ENCODE measurements at places on chromosomes 5 and 9.
A peak's percentile ranks its signal among the peaks of the same experiment; 100 is the strongest.

GRCh38 chr9:137454597-137455358, 4.4 kb downstream of the NSMF start:
- DNase-seq = no peak

GRCh38 chr9:14909961-14910805, at the start of gene FREM1:
TSS of gene FREM1 (minus strand) at chr9:14910428. CDS start at chr9:14868977, 41,451 bp downstream.
- DNase-seq = no peak

DNA sequence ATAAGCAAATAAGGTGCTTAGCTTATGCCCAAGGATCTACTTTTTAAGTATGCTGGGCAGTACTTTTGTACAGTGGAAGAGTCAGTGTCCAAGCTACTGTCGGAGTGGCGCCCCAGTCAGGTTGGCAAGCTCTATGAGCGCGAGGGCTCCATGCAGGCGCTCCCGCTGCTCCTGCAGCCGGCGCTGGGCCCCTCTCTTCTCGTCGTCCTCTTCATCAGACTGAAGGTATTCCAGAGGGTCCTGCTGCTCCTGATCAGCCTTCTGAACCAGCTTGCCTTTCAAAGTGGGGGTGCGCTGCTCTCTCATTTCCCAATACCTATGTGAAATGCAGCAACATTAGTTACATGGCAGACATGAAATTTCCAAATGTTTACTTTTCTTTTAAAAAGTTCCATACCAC, 4.6 kb upstream of the SLC35D2 start:
- DNase-seq = no peak

DNA sequence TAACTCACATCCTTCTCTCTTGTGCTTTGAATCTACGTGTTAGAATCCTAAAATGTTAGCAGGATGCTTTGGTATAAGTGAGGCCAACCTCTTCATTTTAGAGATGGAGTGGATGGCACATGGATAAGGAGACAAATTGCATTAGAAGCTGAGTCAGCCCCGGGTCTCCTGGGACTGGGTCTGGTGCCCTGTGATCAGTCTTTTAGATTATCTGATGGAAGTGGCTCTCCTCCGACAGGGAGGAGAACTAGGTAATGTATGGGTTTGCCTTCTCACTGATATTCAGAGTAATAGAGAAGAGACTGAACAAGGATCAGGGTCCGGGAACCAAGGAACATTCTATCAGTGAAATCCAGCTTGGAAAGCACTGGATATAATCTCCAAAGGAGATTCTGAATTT, 74.9 kb upstream of the TNFSF8 start:
- no peak for DNase-seq

DNA sequence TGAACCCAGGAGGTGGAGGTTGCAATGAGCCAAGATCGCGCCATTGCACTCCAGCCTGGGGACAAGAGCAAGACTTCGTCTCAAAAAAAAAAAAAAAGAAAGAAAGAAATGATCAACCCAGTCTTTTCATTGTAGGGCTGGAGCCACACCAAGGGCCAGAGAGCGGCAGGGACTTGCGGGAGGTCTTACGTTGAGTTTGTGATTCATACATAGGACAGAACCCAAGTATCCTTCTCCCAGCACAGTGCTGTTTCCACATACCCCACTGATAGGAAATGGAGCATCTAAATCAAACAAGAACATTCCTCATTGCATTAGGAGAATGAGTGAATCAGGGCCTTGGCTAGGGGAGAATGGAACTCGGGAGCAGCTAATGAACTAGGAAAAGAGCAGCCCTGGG, 3.5 kb upstream of the TNIP1 start:
- no peak for DNase-seq

DNA sequence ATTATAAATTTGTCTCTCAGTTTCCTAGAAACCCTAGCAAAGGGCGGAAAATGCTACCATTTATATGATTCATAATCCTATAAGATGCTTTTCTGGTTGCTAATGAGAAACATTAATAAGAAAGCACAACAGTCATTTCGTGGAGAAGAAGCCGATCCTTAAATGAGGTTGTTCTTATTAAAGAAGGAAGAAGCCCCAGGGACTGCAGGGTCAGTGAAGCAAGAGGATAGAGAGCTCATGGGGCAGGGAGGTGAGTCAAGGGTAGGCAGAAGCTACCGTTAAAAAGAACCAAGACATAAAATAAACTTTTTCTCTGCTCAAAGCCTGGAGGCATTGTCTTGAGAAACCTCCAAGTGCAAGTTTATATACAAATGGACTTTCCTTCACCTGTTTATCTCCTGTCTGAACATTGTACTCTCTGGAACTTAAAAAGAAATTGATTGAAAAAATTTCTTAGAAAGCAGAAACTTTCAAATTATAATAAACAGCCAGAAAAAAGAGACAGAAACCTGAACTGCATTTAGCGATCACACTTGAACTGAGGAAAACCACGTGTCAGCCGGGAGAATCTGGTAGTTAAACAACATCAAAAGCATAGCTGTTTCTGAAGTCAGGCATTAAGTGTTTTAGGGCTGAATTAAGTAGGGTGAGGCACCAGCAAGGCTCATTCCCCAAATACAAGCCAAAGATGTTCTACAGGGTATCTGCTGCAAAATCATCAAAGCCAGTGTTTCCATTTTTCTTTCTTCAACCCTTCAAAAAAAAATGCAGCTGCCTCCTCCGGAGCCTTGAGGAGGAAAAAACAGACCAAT, 21.9 kb downstream of the HTR4 start:
- DNase-seq = no peak

DNA sequence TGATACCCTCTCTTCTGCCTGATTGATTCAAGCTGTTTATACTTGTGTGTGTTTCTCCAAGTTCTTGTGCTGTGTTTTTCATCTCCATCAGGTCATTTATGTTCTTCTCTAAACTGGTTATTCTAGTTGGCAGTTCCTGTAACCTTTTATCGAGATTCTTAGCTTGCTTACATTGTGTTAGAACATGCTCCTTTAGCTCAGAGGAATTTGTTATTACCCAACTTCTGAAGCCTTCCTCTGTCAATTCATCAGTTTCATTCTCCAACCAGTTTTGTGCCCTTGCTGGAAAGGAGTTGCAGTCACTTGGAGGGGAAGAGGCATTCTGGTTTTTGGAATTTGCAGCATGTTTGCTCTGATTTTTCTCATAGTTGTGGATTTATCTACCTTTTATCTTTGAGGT, 126.2 kb upstream of the FTMT start:
- DNase-seq = no peak

DNA sequence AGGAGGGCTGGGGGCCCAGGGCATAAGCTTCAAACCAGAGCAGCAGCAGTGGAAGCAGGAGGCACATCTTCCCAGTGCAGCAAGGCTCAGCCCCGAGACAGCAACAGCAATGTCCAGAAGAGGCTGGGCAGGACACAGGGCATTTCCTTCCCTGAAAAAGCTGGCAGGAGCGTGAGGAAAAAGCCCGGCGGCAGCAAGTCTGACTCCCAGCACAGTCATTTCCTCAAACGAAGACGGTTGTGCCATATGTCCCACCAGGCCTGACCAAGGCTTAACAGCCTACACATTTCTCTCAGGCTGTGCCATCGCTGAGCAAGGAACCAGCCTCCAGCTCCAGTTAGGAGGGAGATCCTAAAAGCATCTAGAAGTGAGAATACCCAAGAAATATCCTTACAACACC, 74.5 kb downstream of the APTX start:
- no peak for DNase-seq

GRCh38 chr9:124125651-124125977, 114.0 kb downstream of the LHX2 start:
- no peak for DNase-seq

DNA sequence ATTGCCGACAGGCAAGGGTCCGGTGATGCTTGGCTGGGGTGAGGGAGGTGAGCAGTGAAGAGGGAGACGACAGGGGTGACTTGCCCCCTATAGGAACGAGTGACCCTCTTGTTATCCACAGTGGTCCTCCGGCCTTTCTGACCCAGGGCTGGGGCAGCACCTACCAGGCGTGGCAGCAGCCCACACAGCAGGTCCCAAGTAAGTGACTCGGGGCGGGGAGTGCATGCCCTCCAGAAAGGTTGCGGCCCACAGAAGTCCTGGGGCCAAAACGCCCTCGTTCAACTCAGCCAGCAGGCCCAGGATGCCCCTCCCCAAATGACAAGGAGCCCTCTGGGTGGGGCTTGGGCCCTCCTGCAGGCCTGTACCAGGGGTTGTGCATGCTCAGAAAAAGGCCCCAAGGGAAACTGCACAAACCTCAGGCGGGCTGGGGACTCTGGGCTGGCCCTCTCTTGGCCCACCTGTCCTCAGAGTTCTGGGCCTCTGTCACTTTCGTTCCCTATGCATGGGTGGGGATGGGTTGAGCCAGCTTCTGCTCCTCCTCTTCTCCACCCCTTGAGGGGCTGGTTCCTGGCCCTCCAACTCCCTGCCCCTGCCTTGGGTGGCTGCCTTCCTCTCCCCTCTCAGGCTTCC, 32.2 kb upstream of the PRDM12 start:
- no peak for DNase-seq

GRCh38 chr9:121308765-121309164, 40.8 kb downstream of the GSN start:
- no peak for DNase-seq

GRCh38 chr5:27158171-27158570, 119.8 kb upstream of the CDH9 start:
- no peak for DNase-seq

DNA sequence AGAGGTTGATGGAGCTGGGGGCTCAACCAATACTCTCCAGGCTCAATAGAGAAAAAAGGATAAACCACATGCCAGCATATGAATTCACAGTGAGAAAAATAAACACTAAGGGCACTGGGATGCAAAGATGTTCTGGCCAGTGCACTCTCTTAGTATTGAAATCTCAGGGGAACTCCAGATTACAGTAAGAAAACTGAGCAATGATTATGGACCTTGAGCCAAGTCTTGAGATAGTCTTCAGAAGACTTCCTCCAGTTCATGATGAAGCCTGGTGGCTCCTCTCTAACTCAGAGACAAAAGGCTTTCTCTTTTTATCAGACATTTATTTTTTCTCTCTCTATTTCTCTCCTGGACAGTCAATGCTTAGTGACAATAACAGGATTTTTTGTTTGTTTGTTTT, 139.8 kb upstream of the SPEF2 start:
- no peak for DNase-seq

GRCh38 chr9:5178126-5178805, 7.2 kb downstream of the INSL6 start:
- DNase-seq = peak; percentile 59

DNA sequence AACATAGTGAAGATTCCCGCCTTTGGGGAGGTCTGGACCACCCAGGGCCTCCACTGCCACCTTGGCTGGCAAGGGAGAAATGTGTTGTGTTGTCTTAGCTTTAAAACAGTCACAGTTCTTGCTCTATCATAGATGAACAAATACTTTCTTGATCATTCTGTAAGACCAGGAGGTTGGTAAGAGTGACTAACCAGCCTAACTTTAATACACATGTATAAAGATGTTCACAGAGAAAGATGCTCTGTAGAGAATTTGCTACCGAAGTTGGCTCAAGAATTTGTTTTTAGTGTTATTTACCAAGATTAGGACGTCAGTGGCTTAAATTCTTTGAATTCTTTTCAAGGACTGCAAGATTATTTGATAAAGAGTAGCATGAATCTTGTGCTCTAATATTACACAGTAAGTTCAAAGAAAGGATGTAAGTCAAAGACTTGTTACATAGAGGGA, 28.4 kb downstream of the GLRX start:
- DNase-seq = no peak

GRCh38 chr9:98708103-98708932, 417 bp downstream of the GABBR2 start:
- DNase-seq = no peak

GRCh38 chr9:131334629-131335367, 45.3 kb downstream of the PLPP7 start:
- DNase-seq = no peak

- no peak for DNase-seq
Measured at GRCh38 chr9:130432796-130433167, 12.0 kb upstream of the ASS1 start.

DNA sequence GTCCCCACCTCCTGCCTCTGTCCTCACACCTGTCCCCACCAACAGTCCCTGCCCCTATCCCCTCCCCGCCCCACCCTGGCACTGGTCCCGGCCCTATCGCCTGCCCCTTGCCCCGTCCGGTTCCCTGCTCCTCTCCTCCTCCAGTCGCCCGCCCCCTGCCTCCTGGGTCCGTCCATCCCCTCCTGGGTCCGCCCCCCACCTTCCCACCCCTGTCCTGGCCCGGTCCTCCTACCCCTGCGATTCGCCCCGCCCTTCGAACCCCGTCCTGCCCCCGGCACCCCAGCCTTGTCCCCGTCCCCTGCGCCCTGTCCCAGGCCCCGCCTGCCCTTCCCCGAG, 372 bp downstream of the EDF1 start:
- no peak for DNase-seq

GRCh38 chr5:112794410-112794809, 56.7 kb downstream of the APC start:
- DNase-seq = no peak

DNA sequence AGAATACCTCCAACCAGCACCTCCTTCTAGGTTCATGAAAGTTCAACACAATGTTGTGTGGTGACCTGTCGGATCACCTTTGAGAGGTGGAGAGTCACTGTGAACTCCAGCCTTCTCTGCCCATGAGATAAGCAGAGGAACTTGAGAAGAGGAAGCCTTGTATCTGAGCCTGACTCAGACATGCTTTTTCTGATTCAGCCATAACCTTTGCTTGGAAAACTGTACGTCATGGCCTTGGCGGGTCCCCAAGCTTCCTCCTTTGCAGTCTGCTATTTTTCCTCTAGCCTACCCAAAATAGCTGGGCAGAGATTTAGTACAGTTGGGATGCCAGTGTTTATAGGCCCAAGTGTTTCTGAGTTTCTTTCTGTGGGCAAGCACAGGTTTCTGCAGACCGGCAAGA, 274.7 kb downstream of the CETN3 start:
- DNase-seq = no peak

DNA sequence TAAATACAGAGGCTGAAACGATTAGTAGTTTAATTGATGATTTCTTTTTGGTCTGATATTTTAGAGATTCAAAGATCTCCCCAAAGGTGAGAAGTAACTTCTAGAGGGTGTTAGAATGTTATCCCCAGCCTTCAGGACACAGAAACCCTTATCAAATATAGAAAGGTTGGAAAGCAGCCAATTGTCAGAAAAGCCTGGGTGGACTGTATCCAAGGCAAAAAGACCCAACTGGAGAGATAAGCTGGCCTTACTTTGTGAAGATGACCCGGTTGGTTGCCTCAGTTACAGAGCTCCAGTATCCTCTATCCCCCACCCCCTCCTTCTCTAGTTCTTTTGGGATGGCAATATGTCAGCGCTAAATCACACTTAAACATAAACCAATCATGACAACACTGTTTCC, 75.7 kb downstream of the GCNT4 start:
- no peak for DNase-seq

GRCh38 chr5:59763541-59763940, 130.0 kb downstream of the PDE4D start:
- DNase-seq = no peak

GRCh38 chr5:132475987-132476875, 14.3 kb downstream of the IRF1 start:
- no peak for DNase-seq

Data from activated CD4-positive, alpha-beta T cell treated with anti-CD3 and anti-CD28 coated beads, Interleukin-2, amount 10 ng/mL, durations not matched to agents 7 days and 5 days (primary cell).